ENCODE measurements at places on chromosomes 6 and 20.

GRCh38 chr20:33675136-33675959, 1.1 kb upstream of the NECAB3 start:
- no peak for DNase-seq

DNA sequence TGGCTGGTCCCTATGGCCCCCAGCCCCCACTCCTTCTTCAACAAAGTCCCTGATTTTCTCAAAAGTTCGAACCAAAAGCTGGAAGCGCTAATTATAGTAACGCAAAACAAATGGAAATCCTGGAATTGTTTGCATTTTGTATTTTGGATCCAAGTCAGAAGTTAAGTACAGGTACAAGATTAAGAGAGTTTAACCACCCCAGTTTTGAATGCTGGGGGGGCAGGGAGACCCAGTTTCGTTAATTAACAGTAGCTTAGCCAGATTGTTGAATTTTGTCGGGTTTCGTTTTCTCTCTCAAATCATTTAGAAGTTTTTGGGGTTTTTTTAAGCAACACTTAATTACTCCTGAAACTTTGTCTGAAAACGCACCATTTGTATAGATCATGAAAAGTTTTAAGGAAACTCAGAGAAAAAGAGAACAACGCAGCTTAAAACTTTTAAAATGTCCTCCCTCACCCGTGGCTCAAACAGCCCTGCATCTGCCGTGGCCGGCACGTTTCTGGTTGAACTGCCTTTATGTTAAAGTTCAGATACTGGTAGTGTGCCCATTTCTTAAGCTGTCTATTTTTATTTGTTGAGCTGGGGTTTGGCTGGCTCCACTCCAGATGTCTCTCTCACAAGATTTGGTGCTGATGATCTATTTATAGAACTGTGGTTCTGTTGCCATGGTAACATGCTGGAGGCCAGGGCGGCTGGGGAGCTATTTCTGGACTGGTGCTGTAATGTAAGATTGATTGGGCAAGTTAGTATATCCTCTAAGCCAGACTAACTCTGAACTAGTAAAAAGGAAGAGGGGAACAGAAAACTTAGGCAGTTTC, 55.0 kb downstream of the GNAS start:
- DNase-seq: peak; percentile 98

DNA sequence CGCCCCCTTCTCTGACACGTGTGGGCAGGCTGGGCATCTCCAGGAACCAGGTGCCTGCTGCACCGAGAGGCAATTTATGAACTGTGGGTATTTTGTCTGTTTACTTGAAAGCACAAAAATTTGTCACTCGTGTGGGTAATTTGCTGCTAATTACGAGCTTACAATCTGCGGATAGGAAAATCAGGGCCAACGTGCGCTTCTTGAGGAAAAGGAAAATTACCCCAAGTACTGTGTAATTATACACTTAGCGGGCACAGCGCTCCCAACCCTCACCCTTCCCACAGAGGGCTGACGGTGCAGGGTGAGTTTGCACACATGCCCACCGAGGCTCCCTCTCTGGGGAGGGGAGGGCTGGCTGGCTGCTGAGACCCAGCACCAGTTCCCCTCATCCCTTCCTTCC, 25.3 kb upstream of the MDGA1 start:
- DNase-seq: no peak

DNA sequence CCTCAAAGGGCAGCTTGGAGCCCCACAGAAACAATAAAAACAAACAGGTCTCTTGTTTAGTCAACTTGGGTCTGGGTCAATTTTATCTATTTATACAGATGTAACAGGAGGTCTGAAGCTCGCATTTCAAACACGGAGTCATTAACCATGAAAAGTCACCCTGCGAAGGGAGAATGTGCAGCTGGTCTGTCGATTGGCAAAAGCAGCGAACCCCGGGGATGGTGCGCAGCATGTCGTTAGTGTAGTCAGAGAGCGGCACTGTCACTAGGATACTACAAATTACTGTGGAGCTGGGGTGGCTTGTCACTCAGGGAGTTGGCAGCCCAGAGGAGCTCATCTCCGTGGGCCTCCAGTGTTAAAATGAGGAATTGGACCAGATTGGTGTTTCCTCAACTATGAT, 190.4 kb upstream of the ARG1 start:
- DNase-seq: no peak

DNA sequence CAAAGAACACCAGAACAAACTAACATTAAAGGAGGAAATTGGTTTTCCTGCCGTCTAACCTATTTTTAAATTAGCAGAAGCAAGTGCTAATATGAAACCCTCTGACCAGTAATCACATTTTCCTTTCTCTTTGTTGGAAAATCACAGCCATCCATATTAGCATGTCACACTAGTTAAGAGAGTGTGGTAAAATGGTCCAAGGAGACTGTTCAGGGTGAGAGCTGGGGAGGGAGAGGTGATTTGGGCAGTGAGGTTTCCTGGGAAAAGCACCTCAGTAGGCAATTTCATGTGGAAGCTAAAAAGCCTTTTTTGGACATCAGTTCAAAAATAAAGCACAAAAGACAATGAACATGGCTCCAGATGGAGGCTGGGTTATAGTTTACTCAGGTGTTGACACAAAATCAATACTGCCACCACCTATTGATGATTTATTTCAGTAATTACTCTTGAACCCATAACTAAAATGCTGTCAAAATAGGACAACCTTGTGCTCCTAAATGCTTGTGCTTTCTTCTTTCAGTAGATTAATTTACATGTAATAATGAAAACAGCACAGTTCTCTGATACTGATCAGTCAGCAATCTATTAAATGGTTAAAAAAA, 333.2 kb downstream of the SAMD5 start:
- no peak for DNase-seq

- no peak for DNase-seq
These were observed 550.3 kb upstream of the JARID2 start for GRCh38 chr6:14695579-14695978.

Measured in non-pigmented ciliary epithelial cell (primary cell).